ENCODE measurements at places on chromosomes 16 and 17. TPM values are rescaled to one million over a fixed set of nuclear protein-coding genes. Genes with fewer than 3 reads are reported as not detected.

GRCh38 chr17:40625311-40625710 is 22.3 kb downstream of the SMARCE1 start:
- H3K36me3 ChIP-seq: peaks cover 4% of the 10 kb centered on the region
- H3K4me3 ChIP-seq: no peak overlapping the region
- no peak overlapping the region for H3K27ac ChIP-seq
- no peaks in the 10 kb centered on the region for H3K27me3 ChIP-seq
- H3K4me1 ChIP-seq: no peaks in the 10 kb centered on the region

- H3K4me1 ChIP-seq: peaks cover 31% of the 10 kb centered on the region
- H3K4me3 ChIP-seq: peak overlapping the region; percentile 43
- no peak for DNase-seq
- H3K36me3 ChIP-seq: no peaks in the 10 kb centered on the region
- peaks cover 3% of the 10 kb centered on the region for H3K27me3 ChIP-seq
- H3K27ac ChIP-seq: no peak overlapping the region
Observed at GRCh38 chr17:50559674-50560184, 786 bp upstream of the CACNA1G start.

SMIM5 gene
- total RNA-seq: 41.1 TPM

GRCh38 chr17:14157822-14158221 is 78.8 kb downstream of the CDRT15 start:
- H3K27ac ChIP-seq: no peak overlapping the region
- H3K4me3 ChIP-seq: no peak overlapping the region
- no peaks in the 10 kb centered on the region for H3K4me1 ChIP-seq
- peaks cover 8% of the 10 kb centered on the region for H3K36me3 ChIP-seq
- DNase-seq: no peak

- peak overlapping the region; percentile 29 for H3K4me3 ChIP-seq
- H3K4me1 ChIP-seq: peaks cover 29% of the 10 kb centered on the region
- H3K27me3 ChIP-seq: no peaks in the 10 kb centered on the region
- no peaks in the 10 kb centered on the region for H3K36me3 ChIP-seq
- DNase-seq: no peak
- peak overlapping the region; percentile 93 for H3K27ac ChIP-seq
Observed at GRCh38 chr17:76492989-76493501, 8.2 kb downstream of the RHBDF2 start.

DNA sequence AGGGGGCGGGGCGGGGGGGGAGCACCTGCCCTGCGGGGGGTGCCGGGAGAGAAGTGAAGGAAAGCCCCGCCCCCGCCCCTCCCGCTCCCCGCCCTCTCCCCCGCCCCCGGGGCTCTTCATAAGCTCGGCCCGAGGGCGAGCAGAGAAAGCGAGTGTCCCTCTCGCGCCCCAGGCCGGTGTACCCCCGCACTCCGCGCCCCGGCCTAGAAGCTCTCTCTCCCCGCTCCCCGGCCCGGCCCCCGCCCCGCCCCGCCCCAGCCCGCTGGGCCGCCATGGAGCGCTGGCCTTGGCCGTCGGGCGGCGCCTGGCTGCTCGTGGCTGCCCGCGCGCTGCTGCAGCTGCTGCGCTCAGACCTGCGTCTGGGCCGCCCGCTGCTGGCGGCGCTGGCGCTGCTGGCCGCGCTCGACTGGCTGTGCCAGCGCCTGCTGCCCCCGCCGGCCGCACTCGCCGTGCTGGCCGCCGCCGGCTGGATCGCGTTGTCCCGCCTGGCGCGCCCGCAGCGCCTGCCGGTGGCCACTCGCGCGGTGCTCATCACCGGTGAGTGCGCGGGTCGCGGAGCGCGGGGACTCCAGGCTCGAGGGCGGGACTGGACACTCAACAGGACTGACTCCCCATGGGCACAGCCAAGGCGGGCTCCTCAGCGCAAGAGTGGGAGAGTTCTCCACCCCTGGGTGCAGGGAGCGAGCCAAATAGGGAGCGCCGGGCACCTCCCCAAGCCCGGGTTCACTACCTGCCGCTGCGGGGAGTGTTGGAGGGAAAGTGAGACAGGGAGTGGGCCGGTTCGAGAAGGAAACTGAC is at the start of gene HSD11B2:
HSD11B2 (plus strand) TSS at position 145 of the 798 bp plus-strand sequence; CDS start at position 273, 128 bp downstream.
- peak within 1 kb of the TSS; percentile 48 for H3K4me3 ChIP-seq
- no peak within 1 kb of the TSS for H3K27ac ChIP-seq
- H3K36me3 ChIP-seq: peaks cover 9% of the 10 kb centered on the region
- no peaks in the 10 kb centered on the region for H3K27me3 ChIP-seq

All from tibial nerve (tissue), 4 donors.